ENCODE measurements at places on chromosomes 2 and 18.

GRCh38 chr18:5447442-5447841, 96.4 kb downstream of the EPB41L3 start:
- DNase-seq, result no peak

GRCh38 chr18:78199611-78200010, 780.0 kb upstream of the SALL3 start:
- no peak for DNase-seq

DNA sequence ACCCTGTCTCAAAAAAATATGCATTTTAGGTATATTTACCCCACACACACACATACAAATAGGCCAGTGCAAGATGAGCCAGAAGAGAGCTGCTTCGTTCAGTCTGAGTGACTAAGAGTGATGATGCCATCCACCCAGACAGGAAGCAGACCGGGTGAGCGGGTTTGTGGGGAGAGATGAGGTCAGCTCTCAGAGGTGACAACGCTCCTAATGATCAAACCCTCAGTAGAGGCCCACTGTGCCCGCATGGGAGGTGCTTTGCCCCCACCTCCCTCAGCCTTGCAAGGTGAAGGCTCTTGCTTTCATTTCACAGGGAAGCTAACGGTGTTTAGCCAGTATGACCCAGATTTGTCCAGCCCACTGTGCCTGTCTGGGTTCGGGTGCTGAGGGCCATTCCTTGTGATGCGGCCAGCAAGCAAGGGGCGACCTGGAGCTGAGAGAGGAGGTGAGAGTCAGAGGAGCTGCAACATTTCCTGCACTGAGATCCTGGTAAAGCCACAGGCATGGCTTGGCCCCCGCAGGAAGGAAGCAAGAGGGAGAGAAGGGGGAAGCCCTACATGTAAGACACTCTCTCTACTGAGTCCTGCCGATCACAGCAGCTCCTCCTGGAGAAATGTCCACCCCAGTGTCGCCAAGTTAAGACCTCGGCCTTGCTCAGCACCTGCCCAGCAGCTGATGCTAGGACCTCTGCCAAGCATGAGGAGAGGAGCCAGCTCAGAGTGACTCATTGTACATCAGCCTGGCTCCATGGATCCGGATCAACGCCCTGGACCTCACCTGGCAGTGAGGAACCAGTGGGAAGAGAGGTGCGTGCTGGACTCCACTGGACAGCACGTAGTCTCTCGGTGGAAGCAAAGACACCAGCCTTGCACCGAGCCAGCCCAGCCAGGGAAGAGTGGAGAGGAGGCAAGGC, 37.0 kb downstream of the NIFK start:
- no peak for DNase-seq

DNA sequence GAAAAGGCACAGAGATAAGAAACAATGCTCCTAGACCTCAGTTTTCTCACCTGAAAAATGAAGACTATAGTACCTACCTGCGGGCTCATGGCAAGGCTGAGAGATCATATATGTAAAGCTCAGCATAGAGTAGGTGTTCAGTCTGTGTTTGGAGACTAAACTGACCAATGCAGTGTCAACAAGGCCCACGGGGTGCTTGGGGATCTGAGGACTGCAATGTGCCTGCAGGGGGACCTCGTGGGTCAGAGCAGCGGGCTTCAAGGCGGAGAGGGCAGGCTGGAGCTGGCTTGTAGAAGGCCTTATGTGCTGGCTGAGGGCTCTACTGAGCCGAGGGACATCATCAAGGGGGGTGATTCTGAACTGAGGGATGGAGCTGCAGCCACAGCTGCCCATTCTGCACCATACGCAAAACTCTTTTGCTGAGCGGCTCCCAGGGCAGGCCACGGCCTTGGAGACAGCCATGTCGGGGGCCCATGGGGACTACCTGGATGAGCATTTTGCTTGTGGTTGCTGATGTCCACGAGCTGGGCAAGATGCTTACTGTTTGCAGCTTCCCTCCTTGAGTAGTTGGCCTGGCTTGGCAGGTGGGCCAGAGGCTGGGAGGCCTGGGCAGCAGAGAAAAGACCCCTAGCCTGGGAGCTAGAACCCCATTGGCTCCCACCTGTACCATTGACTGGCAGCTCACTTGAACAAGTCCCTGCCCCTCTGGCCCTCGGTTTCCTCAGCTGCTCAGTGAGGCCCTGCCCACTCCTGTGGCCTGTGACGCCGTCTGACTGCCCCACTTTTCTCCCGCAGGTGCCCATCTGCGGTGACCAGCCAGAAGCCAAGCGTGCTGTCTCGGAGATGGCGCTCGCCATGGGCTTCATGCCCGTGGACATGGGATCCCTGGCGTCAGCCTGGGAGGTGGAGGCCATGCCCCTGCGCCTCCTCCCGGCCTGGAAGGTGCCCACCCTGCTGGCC, 23.5 kb downstream of the STEAP3 start:
- DNase-seq, result no peak

- DNase-seq, result no peak
Observed at GRCh38 chr2:63763391-63763941, 78.2 kb upstream of the UGP2 start.

DNA sequence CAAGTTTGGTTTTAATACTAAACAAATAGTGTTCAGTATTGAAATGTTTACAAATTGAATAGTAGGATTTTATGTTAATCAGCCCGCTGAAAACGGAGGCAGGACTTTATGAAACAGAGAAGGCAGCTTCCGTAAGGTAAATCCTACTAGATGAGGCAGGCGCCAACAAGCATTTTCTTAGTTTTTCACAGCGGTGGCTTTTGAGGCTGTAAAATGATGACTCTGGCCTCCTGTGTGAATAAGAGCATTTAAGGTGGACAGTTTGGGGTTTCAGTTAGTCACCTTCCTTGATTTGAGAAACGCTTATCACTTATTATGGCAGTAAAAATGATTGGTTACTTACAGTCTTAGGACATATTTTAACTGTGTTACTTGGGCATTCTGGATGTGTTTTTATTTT, 212.9 kb downstream of the PTGR3 start:
- no peak for DNase-seq

DNA sequence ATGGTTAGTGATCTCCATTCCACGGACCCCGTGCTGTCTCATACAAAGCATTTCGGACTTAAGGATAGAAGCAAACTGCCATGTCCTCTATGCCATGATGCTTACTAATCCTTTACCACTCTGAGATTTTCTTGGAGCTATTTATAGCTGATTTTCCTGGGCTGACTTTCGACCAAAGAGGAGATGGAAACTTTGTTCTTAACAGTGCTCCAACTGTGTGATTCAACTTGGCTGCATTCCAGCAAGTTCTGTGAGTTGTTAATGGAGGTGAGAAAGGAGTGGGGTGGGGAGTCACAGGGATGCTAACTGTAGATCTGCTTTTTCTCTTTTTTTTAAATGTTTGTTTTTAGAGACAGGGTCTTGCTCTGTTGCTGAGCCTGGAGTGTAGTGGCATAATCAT, 45.5 kb upstream of the MSH2 start:
- DNase-seq, result no peak

DNA sequence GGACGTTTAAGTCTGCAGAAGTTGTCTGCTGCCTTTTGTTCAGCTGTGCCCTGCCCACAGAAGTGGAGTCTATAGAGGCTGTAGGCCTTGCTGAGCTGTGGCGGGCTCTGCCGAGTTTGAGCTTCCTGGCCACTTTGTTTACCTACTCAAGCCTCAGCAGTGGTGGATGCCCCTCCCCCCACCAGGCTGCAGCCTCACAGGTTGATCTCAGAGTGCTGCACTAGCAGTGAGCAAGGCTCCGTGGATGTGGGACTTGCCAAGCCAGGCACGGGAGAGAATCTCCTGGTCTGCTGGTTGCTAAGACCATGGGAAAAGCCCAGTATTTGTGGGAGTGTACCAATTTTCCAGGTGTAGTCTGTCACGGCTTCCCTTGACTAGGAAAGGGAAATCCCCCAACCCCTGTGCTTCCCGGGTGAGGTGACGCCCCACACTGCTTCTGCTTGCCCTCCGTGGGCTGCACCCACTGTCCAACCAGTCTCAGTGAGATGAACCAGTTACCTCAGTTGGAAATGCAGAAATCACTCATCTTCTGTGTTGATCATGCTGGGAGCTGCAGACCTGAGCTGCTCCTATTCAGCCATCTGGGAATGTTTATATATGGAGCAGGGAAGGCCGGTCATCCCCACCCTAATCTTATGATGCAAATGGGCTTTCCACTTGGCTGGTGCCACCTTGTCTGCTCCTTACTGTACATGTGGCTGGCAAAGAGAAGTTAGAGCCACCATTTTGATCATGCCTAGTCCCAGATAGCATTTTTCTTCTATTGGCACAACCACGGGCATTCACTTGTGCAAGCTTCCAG, 156.9 kb upstream of the ITGA6 start:
- DNase-seq, result peak; percentile 32

GRCh38 chr2:179790235-179791217, 70.9 kb downstream of the ZNF385B start:
- DNase-seq, result no peak

- no peak for DNase-seq
Observed at GRCh38 chr2:170189757-170190156, 11.8 kb downstream of the MYO3B start.

GRCh38 chr18:13323186-13323585, 104.6 kb downstream of the LDLRAD4 start:
- DNase-seq, result no peak

- no peak for DNase-seq
Observed at GRCh38 chr2:12197133-12197532, 450.7 kb downstream of the LPIN1 start.

DNA sequence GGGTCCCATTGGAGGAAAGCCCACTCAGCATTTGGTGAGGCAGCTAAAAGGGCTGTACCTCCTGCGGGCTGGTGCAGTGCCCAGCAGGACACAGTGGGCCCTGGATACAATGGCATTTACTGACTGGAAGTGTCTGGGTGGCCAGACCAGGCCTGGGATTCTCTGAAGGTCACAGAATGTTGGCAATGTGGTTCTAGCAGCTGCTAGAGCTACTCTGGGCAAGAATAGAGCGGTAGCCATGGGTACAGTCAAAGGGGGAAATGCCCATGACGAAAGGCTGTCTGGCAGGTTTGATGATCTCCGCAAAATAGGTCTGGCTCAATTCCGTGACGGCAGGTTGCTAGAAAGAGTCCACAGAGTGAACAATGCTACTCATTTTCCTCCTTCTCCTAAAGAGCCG, 241.8 kb downstream of the AFF3 start:
- no peak for DNase-seq

- DNase-seq, result no peak
Observed at GRCh38 chr2:119523383-119523951, 816 bp downstream of the SCTR start.

DNA sequence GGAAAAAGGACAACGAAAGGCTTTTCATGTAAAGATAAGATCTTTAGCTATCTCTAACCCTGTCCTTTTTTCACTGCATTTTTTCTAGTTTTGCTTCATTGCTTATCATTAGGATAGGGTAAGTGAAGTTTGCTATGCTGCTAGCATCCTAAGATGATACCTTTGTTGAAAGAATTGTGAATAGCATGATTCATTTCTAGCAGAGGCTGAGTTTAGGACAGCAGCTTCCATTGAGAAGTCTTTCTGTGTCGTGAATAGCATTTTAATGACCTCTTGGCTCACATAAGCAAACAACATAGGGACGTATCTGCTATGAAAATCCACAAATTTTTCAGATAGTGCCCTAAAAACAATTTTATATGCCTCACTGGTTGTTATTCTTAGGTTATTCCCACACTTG, 36.4 kb upstream of the GAREM2 start:
- DNase-seq, result no peak

DNA sequence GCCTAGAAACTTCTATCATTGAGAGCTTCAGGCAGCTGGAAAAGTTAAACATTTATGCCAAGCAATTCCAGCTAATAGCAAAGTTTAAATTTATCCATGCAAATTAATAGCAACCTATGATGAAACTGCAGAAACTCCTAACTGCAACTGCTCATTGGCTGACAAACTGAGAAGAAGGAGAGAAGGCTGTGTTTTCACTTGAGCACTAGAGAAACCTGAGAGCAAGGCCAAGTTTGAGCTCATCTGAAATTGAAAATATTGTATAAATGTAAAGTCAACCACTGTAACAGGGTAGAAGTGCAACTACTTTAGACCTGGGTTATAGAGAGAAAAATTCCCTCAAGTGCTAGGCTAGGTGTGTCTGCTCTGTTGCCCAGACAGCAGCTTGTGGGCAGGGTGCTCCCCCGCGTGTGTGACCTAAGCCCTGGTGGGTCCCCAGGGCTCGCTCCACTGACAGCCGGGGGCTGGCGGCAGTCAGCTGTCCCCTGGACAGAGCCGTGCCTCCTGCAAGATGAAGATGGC, 50.2 kb downstream of the CABYR start:
- no peak for DNase-seq

GRCh38 chr18:11115276-11115675, 34.1 kb downstream of the PIEZO2 start:
- DNase-seq, result no peak

Measured in NCI-H187 (cell line).